ENCODE measurements at places on chromosomes 7 and 10. TPM values are rescaled to one million over a fixed set of nuclear protein-coding genes. Genes with fewer than 3 reads are reported as not detected.

The CYP3A4 gene
- not detected for total RNA-seq

The TMEM236 gene
- 0.20 TPM for total RNA-seq

The ASB15 gene
- total RNA-seq: not detected

The SLC16A9 gene
- total RNA-seq: not detected

The NEURL1 gene
- total RNA-seq: 4.8 TPM

The FOXK1 gene
- 77.3 TPM for total RNA-seq

The CCNY gene
- 54.9 TPM for total RNA-seq

The TSPAN13 gene
- 26.5 TPM for total RNA-seq

The SLC35G1 gene
- total RNA-seq: 4.1 TPM

The PODXL gene
- 57.5 TPM for total RNA-seq

- no peak for DNase-seq
These were observed 14.3 kb upstream of the LRRC17 start for GRCh38 chr7:102898532-102898859.

DNA sequence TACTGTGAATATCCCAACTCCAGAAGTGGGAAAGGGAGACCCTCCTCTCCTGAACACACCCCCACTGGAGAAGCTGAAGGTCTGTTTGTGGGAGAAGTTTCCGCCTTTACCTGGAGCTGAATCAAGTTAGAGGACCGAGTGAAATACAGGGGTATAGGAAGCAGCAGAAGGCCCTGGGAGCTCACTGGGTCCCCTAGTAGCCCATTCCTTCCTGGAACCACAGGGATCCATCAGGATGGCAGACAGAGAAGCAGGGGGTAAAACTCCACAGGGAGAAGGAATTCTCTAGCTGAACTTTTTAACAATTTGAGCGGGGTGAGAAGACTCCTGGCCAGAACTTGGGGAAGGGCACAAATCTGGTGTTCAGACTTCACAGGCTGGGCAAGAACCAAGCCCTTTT is 275.8 kb downstream of the GRID1 start:
- DNase-seq: no peak

- DNase-seq: peak; percentile 52
These were observed 21.6 kb upstream of the GIMAP8 start for GRCh38 chr7:150428671-150429451.

DNA sequence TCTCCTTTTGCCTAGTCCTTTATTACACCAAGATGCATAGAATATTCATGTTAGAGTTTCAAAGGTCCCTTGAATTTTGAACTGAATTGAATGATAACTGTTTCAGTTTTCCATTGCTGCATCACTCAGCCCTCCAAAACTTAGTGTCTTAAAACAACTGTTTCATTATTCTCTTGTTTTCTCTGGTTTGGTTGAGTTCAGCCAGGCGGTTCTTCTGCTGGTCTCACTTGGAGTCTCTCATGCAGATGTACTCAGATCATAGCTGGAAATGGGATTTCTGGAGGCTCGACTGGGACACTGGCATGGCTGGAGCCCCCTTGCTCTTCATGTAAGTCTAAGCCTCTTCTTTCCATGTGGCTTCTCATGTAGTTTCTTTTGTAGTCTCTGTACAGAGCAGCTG is 107.2 kb upstream of the MKI67 start:
- no peak for DNase-seq

DNA sequence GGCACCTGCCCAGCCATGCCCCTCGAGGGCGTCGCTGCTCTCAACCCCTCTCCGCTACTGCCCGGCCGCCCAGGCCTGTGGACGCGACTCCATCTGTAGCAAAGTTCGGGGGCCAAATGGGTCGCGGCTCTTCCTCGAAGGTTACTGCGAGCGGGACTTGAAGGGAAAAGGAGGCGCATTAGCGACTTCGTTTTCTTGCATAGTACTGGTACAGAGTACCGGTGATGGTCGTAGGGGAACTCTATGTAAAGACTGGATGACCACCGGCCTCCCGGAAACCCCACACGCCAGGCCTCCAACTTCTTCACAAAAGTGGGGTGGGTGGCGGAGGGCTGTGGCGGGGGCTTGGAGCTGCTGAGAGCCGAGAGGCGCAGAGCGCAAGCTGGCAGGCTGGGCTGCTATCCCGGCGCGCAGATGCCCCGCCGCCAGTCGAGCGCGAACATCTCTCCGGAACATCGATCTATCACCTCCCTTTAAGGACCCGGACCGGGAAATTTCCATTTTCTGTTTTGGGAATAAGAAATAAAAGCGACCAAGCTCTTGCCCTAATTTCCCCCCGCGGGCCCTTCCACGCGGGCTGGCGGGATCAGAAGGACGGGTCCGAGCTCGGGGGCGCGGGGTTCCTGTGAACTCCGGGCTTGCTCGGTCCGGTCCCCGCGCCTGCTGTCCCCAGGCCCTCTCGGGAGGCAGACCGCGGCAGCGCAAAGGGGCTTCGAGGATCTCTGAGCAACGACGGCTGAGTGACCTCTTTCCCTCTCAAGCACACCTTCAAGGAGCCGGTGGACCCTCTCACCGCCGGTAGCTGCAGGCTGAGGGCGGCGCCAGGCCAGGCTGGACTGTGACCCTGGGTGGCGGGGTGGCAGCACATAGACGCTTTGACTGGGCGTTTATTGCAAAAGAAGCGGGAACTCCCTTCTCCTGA is 12.2 kb upstream of the FEZF1 start:
- DNase-seq: no peak

- DNase-seq: no peak
These were observed 47.1 kb upstream of the SVIL start for GRCh38 chr10:29681676-29682448.

GRCh38 chr7:54785261-54785660 is 26.2 kb upstream of the SEC61G start:
- DNase-seq: peak; percentile 94

DNA sequence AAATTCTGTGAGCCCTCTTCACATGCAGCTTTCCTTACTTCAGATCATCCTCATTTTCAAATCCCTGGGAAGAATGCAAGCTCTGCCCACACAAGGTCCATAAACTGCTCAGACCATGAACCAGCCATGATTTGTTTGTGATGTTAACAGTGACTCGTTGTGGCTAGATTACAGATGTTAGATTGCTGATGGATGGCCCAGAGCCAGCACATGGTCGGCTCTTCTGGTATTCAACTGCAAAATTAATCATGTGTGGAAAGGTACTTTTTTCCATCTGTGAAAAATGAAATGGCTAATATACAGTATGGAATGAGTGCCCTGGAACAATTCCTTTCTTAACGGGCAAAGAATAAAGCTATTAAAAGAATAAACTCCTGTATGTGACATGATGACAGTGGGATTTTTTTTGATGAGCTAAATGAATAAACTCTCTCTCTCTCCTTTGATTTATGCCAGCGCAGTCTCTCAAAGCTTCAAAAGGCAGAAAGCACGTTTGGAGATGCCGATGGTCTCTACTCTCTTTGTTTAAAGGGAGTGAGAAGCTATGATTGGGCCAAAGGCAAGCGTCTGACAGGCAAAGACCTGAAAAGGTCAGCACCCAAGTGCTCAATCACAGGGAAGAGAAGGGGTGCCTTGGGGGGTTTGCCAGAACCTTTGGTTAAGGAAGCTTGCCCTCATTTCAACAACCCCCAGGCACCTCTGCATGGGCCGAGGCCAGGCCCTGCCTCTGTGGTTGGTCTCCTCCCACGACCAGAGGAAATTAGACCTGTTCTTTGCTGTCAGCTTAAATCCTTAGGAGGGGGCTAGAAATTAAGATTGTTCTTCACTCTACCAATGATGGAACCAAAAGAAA is 444.0 kb upstream of the NFE2L3 start:
- no peak for DNase-seq

DNA sequence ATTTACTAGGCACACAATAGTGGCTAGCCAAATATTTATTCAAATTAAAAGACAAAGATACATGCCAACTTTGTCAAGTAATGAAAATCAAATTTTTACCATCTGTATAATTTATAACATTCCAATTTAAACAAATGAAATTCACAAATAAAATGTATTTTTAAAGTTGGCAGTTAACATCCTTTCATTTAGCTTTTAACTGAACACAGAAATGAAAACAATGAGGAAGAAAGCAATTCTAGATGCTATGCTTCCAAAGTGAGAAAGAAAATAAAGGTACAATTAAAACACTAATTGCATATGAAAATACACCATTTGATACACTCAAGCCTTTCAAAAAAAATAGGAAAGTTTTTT is 123.1 kb downstream of the MPP7 start:
- DNase-seq: no peak

GRCh38 chr10:29836396-29836795 is 201.6 kb upstream of the SVIL start:
- DNase-seq: no peak

GRCh38 chr7:129739427-129739826 is 127.9 kb downstream of the NRF1 start:
- no peak for DNase-seq

- no peak for DNase-seq
These were observed 270.1 kb upstream of the MTPN start for GRCh38 chr7:136247211-136247610.

DNA sequence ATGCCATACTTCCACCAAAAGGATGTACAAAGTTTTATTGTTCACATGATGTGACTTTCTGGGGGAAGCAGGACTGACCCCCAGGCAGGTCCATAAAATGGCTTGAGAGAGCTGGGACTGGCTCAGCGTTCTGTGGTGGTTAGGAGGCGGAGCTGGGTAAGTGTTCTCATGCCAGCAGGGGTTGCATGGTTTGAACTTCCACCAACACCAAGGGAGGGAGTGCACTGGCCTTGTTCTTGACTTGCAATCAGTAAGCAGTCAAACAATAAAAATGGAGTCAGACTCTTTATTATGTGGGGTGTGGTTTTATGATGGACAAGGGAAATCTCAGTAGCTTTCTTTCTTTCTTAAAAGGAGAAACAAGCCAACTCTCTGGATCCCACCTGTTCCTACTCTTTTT is 95.4 kb upstream of the PRR15 start:
- DNase-seq: no peak

DNA sequence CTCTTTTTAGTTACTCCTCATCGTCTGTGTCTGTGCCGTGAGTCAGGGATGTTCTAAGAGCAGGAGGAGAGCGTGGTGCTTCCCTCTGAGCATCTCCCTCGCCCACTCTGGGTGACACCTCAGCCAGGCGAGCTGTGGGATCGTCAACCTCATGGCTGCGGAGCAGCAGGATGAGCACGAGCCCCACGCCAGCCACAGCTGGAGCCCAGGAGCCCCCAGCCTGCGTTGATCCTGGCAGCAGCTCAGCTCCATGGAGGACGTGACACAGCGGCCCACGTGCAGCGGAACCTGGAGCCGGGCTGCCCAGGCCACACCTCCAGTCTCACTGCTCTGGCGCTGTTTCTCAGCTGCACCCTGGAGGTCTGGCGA is 512.0 kb downstream of the PTPRN2 start:
- no peak for DNase-seq

DNA sequence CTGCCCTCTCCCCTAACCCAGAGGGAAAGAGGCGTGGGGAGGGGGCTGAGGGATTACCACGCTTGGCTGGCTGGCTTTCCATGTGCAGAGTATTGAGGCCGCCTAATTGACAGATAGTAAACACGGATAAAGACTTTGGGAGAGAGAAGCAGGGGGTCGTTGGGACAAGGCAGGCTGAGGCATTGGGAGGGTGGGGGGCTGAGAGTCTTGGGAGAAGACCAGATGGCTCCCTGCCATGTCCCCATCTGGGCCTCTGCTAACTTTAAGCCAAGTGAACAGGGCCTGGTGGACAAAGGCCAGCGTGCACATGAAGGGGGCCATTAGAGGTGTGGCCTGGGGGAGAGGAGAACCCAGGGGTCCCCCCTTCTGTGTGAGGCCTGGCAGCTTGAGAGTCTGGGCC is 55.4 kb upstream of the MXI1 start:
- DNase-seq: no peak

- peak; percentile 51 for DNase-seq
These were observed 3.1 kb downstream of the RGS10 start for GRCh38 chr10:119539359-119539825.

- DNase-seq: no peak
These were observed 13.6 kb upstream of the PRKAG2 start for GRCh38 chr7:151890355-151891004.

DNA sequence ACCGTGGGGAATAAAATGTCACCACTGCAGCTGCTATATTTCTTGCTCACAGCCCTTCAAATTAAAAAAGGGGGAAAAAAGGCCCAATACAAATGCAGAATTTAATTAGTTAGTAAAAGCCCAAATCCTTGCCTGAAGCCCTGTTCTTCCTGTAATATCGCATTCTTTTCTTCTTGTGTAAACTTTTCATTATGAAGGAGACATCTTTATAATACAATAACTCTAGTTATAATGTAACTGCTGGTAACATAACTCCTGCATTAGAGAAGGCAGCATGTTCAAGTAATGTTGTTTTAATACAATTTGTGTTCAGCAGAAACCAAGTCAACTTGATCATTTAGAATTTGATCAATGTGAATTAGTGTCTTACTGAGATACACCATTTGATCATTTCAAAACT is 250.9 kb downstream of the CHCHD3 start:
- DNase-seq: no peak

All from PC-9 (cell line).